Mesenteric fat pad (tissue), 1 donor: ENCODE measurements at places on chromosomes 3 and 15.
A peak's percentile ranks its signal among the peaks of the same experiment; 100 is the strongest.

- DNase-seq, result no peak
These were observed 31.0 kb downstream of the CEP63 start for GRCh38 chr3:134516905-134517304.

DNA sequence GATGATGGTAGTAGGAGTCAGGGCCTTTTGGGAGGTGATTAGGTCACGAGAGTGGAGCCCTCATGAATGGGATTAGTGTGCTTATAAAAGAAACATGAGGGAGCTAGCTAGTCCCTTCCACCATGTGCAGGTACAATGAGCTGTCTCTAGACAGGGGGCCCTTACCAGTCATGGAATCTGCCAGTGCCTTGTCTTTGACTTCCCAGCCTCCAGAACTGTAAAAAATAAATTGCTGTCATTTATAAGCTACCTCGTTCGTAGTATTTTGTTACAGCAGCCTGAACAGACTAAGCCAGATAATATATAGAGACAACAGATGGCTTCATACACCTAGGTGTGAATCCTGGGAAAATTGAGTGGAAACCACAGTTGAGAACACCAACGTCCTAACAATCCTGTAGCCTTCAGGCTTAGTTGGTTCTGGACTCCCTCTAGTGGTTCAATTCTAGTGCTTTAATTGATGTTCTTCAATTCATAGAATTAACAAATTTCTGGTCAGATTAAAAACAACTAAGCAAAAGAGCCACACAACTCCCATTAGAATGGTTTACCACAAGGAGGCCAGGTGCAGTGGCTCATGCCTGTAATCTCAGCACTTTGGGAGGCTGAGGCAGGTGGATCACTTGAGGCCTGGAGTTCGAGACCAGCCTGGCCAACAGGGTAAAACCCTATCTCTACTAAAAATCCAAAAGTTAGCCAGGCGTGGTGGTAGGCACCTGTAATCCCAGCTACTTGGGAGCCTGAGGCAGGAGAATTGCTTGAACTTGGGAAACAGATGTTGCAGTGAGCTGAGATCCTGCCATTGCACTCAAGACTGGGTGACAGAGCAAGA is 21.3 kb upstream of the GATM start:
- no peak for DNase-seq

- DNase-seq, result no peak
These were observed 47.8 kb upstream of the NDN start for GRCh38 chr15:23734862-23735261.

- no peak for DNase-seq
These were observed 40.1 kb downstream of the EAF1 start for GRCh38 chr3:15467227-15468181.

DNA sequence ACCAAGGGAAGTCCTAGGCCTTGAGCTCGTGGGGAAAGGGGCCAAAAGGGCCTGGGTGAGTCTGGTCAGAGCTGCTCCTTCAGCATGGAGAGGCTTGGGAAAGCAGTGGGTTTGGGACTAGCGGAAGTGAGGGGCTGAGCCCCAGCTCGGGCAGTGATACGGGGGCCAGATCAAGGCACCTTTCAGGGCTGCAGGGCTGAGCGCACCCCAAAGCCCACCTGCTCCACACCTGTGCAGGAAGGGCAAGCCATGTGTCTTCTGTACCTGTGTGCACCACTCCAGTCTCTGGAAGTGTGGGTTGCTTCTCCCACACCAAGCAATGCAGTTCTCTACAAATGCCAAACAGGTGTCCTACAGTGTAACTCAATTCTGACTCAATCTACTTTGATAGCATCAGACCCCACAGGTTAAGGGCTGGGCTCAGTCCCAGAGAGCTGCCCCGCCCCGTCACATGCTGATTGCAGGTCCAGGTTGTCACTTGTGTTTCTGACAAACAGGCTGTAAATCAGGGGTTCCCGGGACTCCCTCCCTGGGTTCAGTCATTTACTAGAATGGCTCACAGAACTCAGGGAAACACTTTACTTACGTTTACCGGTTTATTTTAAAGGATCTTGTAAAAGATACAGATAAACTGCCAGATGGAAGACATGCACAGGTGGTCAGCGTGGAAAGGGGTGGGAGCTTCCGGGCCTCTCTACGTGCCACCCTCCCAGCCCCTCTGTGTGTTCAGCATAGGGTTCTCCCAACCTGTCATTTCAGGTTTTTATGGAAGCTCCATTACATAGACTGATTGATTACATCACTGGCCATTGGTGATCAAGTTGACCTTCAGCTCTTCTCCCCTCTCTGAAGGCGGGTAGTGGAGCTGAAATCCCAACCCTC is 28.8 kb upstream of the KLF13 start:
- DNase-seq, result no peak

GRCh38 chr3:174330303-174330702 is 528.8 kb upstream of the NAALADL2 start:
- DNase-seq, result no peak

DNA sequence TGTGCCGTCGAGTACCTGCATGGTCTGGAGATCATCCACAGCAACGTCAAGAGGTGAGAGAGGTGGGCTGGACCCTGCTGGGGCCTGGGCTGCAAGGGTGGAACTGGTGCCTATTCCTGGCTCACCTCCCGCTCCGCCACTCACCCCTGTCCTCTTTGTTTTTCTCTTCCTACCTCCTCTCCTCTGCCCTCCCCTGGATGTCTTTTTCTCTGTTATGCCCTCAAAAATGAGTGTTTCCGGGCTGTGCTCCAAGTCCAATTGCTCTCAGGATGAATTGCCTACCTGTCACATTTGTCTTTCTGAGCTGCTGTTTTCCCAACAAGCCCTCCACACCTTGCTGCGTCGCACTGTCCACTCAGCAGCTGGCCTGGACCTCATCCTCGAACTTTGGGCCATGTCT is 28.5 kb upstream of the TATDN2 start:
- DNase-seq, result no peak

DNA sequence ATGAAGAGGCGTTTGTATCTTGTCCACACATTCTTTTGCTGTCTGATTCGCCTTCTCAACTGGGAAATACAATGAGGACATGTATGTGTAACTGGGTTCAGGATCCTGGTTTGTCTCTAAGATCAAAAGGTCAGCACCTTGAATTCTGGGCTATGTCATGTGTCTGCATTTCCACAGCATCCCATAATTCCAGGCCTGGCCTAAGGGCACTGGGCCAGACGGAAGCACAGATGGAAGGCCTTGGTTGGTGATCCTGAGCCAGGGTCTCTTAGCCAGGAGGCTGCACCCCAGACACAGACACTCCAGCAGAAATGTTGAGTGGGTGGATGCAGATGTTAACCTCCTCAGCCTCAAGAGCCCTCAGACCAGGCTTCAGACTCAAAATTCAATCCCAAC is 23.7 kb upstream of the HERC1 start:
- DNase-seq, result no peak

GRCh38 chr15:68682330-68682729 is 103.5 kb downstream of the CORO2B start:
- DNase-seq, result peak; percentile 49

DNA sequence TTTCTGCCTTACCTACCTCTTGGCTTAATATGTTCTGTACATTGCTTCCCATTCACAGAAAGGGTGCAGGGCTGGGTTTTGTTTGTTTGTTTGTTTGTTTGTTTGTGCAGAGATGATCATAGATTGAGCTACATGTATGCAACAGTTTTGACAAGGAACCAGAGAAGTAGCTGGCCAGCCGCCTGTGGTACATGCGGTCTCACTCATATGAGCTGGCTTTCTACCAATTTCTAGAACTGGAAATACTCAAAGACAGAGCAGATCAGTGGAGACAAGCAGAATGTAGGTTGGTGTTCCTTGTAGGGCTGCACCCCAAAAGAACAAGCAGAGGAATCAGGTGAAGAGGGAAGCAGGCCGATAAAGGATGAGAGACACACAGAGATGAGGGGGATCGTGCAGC is 502.7 kb downstream of the SOX2 start:
- no peak for DNase-seq

GRCh38 chr15:80576519-80577090 is 118.5 kb upstream of the ABHD17C start:
- DNase-seq, result no peak

GRCh38 chr15:77671362-77672056 is 38.8 kb upstream of the LINGO1 start:
- no peak for DNase-seq
